ENCODE measurements at places on chromosomes 16 and 17. TPM values are rescaled to one million over a fixed set of nuclear protein-coding genes. Genes with fewer than 3 reads are reported as not detected.
A peak's percentile ranks its signal among the peaks of the same experiment; 100 is the strongest.

Gene DNAH3
- total RNA-seq: 0.20 TPM

Gene CCL17
- total RNA-seq: not detected

Gene TCAP
- 5,284 TPM for total RNA-seq

Gene PRKCB
- total RNA-seq: 3.1 TPM

Gene KRTAP16-1
- total RNA-seq: not detected

Gene USH1G
- 0.20 TPM for total RNA-seq

Gene FGF11
- 20.9 TPM for total RNA-seq

Gene TNP2
- not detected for total RNA-seq

- DNase-seq: peak; percentile 85
Observed at GRCh38 chr16:87201052-87201451, 116.1 kb downstream of the C16orf95 start.

DNA sequence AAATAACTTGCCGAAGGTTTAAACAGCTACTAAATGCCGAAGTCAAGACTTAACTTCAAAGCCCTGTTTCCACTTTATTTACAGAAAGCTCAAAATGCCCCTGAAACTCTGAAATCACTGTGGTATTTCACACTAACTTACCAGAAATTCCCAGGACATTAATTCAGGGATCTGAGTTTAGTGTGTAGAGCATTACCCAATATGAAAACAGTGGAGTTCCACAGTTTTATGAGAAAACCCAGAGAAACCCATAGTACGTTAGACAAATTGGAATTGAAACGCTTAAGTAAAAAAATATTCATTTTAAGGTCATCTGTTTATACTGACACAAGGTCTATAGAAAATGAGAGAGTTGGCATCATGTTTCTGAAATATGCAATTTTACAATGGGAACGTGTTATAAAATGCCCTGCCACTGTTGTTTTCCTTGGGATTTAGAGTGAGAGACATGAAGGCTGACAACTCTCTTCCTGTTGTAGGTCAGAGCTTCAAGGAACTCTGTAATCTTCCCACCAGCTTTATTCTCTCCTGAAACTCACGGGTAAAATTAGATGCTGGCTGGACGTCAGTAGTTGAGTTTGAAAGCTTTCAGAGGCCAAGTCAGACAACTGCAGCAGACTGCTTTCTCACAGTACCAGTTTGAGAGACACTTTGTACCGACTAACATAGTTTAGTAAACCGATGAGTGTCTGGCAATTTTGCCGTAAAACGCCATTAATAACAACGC is 139.4 kb upstream of the TBX2 start:
- no peak for DNase-seq

DNA sequence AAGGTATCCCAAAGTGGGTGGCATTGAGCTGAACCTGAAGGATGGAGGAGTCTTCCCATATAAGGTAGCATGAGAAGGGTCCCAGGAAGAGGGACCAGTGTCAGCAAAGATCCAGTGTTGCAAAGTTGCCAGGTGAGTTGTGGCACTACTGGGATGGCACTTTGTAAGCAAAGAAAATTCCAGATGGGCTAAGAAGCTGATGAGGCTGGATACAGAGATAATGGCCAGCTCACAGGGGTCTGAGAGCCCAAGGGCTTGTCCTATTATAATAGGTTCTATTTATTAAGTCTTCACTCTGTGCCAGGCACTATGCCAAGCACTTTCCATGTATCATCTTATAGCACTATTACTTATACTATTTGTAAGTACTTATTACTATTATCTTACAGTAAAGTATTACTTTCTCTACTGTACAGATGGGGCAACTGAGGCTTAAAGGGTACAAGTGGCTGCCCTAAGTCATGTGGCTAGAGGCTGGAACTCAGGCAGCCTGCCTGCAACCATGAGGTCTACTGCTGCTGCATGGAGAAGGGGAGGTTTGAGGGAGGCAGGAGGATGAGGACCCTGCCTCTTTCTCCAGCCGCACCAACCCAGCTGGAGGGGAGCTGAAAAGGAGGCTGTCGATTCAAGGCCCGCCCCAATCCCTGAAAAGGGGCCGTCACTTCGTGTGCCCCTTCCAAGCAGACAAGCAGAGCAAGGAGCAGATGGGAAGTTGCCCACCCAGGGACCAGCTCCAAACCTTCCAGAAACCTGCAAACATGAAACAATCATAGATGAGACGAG is 86.5 kb downstream of the C16orf78 start:
- peak; percentile 23 for DNase-seq

DNA sequence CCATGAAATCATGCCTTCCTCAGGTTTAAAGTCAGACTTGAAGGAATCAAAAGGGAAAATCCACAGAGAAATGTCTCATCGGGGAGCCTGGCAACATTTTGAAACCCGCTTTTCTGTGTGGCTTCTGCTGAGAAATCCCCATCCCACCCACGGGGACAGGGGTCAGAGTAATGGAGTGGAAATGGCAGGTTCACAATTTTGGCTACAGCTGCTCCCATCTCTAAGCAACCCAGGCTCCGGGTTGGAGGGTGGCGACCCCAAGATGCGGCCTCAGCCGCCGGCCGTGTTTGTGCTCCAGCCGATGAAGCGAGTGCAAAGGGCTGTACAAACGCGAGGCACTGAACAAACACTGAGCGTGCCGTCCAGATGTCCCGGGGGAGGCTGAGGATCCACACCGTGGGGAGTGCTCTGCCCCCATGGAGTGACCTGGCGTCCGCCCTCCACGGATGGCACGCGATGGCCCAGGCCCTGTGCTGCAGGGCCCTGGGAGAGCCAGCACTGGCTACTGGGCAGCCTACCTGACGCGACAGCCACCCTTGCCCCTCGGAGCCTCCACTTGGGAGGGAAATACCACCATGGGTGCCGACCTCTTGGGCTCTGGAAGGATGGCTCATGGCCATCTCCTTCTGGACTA is 22.2 kb downstream of the SLC43A2 start:
- DNase-seq: no peak

DNA sequence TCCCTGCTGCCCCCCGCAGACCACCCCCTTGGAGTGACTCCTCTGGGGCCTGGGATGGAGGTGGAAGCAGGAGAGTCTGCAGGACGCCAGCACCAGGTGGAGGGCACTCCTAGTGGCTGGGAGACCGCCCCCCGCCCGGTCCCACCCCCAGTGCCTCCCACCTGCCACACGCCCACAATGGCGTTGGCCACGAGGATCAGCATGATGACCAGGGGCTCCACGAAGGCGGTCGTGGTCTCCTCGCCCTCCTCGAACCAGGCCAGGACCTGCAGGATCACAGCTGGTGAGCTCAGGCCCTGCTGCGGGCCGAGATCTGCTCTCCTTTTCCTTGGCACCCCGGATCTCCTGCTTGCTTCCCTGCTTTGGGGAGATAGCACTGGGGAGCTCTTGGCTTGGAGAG is 12.8 kb downstream of the ATP2A3 start:
- DNase-seq: no peak

DNA sequence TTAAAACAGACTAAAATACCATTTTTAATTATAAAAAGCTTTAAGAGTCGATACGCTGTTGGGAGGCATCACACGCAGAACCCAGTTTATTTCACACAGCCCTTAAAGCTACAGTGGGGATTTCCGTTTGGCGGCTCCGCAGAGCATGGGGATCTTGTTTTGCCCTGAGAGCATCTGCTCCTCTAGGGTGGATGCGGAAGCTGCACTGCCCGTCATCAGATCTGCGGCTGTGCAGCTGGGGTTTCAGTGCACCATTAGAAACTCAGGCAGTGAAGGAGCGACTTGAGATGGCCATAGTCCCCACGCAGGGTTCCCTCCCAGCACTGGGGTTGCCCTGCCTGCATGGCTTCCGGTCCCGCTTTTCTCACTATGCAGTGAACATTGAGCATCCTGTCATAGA is 62.2 kb upstream of the CHMP6 start:
- no peak for DNase-seq

DNA sequence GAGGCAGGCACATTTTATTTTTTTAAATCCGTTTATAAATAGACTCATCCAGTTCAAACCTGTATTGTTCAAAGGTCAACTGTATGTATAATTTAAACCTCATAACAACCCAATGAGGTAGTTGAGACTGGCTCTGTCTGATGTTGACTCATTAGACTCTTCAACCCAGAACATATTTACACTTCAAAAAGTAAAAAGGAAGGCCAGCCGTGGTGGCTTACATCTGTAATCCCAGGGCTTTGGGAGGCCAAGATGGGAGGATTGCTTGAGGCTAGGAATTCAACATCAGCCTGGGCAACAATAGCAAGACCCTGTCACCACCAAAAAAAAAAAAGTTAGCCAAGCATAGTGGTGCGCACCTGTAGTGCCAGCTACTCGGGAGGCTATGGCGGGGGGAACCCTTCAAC is 32.5 kb upstream of the DHRS7B start:
- DNase-seq: no peak

DNA sequence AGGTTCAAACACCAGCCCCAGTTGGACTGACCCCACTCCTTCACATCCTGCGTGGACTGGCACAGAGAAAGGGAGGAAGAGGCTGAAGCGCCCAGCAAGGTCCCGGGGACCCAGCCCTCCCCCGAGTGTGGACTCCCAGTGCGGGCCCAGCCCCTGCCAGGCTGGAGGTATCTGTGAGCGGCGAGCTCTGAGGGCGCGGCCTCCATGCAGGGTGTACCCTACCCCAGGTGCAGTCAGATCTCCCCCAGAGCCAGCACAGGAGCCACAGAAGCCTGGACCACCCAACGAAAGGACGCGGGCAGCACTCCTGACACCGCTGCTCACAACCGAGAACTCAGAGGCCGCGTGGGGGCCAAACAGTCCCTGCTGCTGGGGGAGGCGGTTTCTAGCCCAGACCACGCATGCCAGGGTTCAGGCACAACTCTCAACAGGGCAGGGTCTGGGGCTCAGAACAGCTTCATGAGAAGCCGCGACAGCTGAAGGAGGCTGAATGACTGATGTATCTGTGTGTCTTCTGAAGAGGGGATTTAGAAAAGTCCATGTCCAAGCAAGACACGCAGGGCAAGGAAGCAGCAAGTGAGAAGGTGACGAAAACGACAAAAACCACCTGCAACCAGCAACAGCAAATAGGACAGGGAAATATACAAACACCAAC is 8.5 kb downstream of the SLC38A10 start:
- no peak for DNase-seq

DNA sequence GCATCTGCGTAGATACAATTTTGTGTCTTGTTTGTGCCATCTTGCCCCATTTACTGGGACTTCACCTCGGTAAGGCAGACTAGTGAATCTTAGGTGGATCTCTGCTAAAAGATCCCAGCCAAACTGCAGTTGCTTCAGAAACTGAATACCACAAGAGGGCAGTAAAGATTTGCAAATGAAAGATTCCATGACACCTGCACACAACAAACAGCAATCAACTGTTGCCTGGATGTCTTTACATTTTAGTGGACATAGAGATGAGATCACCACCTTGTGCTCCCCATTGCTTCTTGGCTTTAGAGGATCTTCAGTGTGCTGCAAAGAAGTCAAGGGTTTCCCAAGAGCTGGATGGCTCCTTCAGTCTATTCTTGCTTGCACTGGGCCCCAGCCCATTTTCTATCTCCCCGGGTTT is 119.2 kb upstream of the CACNG5 start:
- peak; percentile 32 for DNase-seq

GRCh38 chr16:67284699-67285646 is 5.6 kb downstream of the PLEKHG4 start:
- no peak for DNase-seq

DNA sequence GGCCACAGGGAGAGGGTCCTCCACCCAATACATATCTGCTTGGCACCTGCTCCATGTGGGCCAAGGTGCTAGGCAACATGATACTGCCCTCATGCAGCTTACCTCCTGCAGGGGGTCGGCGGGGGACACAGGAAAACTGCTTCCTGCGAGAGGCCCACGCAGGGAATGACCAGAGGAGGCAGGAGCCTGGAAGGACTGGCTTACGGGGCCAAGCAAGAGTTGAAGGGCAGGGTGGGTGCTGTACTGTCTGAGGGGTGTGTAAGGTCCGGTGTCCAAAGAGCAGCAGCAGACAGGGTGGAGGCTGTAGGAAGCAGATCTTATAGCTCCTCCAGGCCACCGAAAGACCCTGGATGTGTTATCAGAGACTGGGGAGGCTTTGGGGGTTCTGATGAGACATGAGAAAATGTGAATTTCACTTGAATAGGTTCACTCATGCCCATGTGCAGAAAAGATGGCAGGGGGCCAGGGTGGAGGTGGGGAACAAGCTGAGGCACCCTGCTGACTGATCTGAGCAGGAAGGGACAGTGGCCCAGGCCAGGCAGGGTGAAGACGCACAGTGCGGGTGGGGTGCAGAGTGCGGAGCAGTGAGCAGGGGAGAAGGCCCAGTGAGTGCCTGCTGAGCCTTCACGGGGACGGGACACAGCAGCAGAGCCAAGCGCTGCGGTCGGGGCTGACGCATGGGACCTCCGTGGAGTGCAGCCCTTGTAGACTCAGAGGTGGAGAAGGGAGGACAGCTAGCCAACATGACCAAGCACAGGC is 8.3 kb downstream of the FLCN start:
- DNase-seq: no peak

DNA sequence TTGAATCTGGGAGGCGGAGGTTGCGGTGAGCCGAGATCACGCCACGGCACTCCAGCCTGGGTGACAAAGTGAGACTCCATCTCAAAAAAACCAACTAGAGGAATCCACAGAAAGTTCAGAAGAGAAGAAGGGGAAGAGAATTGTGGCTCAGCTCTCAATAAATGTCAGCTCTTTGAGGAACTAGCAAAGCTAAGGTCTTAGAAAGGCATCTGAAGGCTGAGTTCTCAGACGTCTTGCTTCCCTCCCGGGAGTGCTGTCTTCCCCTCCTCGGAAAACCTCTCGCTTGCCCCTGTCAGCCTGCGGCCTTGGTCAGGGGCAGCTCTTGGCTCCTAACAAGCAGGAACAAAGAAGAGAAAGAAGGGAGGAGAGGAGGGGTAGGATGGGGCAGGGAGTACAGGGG is 5.3 kb downstream of the SHPK start:
- no peak for DNase-seq

DNA sequence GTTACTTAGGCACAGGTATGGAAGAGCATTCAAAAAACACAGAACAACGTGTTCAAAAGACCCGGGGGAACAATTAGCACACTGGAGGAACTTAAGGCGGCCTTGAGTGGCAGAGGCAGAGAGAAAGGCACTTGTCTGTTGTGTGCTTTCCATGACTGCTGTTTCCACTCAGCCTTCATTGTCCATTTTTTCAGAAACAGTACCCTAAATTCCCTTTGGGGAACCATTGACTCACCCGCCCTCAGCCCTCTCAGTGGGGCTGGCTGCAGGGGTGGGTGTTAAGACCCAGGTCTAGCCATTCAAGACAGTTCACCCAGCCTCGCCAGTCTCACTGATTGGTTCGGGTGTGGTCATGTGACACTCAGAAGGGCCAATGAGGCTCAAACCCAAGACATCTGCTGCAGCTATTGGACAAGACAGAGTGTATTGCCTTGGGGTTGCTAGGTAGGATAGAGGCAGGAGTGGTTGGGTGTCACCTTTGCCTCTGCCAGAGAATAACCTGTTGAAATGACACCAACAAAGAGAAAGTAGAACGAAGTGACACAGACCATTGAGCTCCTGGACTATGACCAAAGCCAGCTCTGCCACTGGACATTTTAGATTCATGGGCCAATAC is 19.6 kb upstream of the CEP20 start:
- DNase-seq: no peak

- no peak for DNase-seq
Observed at GRCh38 chr17:72998343-72998742, 94.1 kb downstream of the SLC39A11 start.

DNA sequence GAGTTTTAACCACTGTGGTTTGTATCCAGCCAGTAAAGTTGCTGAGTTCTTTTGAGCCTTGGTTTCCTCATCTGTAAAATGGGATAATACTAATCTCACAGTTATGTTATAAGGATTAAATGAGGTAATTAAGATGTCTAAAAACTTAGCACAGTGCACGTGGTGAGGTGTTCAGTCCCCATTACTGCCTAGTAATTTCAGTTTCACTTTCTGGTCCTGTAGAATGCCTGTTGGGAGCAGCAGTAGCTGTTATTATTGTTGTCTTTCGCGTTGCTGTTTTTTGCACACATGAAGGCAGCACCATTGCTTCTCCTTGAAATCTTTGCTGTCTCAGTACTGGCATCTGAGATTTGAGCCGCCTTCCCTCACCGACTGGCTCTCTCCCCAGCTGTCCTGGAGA is 182.4 kb downstream of the DNAH9 start:
- no peak for DNase-seq

Measured in right atrium auricular region (tissue), 2 donors.